NCI-H1930 (cell line): ENCODE measurements at places on chromosomes 2 and 18.

- no peak for DNase-seq
Observed at GRCh38 chr2:60577682-60578283, 24.3 kb upstream of the BCL11A start.

DNA sequence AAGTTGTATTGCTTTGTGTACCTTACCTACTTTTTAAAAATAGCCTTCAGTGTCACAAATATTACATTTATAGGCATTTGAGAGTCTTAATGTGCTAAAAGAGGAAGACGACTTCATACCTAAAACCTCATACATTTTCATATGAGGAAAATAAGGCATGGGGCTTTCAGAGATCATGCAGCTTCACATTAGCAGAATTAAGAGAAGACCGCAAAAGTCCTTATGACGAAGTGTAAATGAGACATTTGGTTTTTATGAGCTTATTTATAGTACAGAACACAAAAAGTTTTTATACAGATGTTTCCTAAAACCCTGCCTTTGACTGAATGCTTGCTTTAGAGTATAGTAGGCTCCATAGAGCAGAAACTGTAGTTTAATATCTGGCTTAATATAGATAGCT, 10.1 kb upstream of the CCDC138 start:
- DNase-seq, result no peak

GRCh38 chr2:230671117-230671516, 41.5 kb upstream of the CAB39 start:
- no peak for DNase-seq

DNA sequence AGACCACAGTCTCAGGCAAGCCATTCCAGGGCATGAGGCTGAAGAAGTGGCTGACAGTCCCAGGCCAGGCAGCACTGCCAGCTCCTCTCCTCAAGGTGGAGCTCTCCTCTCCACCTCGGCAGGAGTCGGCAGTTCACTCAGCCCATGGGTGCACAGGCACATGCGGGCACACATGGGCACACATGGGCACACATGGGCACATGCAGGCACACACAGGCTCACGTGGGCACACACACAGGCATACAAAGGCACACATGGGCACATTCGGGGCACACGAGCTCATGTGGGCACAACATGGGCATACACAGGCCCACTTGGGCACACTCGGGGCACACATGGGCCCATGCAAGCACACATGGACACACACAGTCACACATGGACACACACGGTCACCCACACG, 65.3 kb upstream of the TAF1B start:
- DNase-seq, result no peak

DNA sequence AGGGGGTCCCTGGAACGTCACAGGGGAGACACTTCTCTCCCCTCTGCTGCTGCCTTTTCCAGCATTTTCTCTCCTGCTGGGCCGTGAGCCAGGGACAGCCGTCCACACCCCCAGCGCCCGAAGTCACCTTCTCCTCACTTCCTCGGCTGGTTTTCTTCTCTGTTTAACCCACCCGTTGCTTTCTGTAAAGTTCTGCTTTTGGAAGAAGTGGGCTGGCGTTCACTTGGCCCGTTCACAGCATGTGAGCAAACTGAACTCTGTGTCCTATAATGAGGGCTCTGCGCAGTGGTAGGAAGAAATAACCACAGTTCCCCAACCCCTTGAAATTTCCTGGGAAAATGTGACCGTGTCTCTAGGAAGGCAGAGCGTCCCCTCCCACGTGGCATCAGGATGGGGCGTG, 187.0 kb upstream of the HDAC4 start:
- no peak for DNase-seq

DNA sequence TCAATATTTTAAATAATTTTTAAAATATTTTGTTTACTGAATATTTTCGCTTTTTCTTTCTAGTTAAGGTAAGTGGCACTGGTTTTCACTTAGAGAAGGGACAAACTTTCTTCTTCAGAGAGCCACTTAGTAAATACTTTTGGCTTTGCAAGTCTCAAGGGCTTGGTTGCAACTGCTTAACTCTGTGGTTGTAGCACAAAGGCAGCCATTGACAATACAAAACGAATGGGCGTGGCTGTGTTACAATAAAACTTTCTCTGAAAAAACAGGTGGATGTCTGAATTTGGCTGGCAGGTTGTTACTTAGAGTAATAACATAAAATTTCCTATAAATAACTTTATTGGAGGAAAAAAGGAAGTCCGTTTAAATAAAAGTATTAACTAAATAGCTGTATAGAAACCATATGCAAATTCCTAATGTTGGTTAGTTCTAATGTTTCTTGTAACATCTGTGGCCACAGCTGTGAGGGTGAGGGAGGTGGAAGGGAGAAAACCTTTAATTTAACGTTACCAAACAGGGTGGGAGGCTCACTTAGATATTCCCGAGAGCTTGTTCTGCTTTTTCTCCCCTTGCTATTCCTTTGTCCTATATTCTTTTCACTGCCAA, 62.4 kb upstream of the TNP1 start:
- DNase-seq, result no peak

DNA sequence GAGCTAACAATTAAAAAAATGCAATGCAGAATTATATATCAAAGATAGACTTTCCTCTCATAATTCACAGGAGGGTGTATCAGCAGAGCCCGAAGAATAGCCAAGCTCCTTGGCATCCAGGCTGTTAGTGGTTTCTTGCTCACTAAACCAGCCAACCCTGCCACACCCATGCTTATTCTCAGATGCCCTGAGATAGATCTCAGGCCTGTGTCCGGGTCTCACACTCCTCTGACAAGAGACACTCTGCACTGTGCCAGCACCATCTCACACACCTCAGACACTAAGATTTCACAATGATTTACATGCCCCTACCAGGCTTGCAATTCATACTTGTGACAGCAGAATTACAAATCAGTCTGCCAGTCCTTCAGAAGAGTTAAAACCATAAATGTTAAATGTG, 64.5 kb downstream of the OSBPL1A start:
- no peak for DNase-seq

DNA sequence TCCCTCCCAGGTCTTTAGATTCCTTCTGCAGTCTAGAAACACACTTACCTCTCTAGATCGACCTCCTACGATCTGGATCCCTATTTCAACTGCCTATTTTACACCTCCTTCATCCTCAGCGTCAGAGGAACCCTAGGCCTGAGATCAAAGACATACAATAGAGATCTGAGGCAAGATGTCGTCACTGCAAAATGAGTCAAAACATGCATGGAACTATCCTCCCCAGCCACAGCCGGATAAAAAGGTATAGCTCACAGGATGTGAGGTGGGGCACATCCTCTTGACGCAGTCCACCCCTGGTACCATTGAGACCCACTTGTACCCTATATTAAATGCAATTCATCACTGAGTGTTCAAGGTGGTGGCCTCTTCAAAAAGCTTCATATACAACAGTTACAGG, 63.7 kb upstream of the DNAJC10 start:
- no peak for DNase-seq

- DNase-seq, result no peak
Observed at GRCh38 chr2:184734338-184734737, 136.0 kb downstream of the ZNF804A start.

GRCh38 chr2:229903037-229903436, 18.8 kb downstream of the TRIP12 start:
- no peak for DNase-seq

DNA sequence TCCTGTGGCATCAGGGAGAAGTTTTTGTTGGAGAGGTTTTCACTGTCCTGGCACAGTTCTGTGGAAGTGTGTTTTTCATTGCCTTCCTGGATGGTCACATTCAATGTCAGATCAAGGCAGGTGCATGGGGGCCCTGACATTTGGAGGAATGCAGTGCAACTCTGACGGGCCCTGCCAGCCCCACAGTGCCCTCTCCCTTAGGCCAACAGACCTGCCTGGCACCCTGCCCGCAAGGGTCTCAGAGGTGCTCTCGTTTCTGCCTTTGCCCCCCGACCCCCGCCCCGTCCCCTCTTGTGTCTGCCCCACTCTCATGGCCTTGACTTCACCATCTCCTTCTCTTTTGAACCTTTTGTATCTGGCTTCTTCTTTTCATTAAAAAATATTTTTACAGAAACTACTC, 257.2 kb upstream of the HDAC4 start:
- no peak for DNase-seq

DNA sequence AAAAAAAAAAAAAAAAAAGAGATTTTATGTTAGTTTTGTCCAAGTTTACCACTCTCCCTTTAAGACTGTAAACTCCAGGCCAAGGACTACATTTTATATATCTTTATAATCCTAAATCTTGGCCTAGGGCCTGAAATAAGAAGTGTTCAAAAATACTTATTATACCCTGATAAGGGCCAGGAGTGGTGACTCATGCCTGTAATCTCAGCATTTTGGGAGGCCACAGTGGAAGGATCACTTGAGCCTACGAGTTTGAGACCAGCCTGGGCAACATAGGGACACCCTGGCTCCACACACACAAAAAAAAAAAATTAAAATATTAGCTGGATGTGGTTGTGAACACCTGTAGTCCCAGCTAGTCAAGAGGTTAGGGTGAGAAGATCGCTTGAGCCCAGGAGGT, 12.7 kb downstream of the TRIP12 start:
- no peak for DNase-seq

DNA sequence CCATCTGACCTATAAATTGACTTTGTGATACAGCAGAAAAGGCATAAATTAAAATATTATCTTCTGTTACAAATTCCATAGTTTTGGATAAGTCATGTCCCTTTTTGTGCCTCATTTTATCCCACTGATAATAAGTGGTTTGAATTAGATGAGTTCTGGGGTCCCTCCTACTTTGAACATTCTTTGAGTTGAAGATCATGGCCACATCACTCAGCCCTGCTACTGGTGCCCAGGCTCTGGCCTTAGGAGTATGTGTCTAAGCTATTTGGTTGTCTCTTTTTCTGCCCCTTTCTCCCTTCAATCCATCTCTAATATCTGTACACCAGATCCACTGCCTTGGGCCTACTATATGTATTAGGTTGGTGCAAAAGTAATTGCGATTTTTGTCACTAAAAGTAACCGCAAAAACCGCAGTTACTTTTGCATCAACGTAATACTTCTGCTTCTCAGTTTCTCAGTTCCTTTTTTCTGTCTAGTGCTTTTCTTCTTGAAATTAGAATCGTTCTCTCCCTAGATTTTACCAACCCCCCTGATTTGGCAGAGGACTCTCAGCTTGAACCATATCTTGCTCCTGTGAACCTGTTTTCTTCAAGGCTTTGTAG, 362.5 kb upstream of the TNP1 start:
- DNase-seq, result no peak

- DNase-seq, result no peak
Observed at GRCh38 chr2:120550282-120550681, 185.4 kb upstream of the GLI2 start.

DNA sequence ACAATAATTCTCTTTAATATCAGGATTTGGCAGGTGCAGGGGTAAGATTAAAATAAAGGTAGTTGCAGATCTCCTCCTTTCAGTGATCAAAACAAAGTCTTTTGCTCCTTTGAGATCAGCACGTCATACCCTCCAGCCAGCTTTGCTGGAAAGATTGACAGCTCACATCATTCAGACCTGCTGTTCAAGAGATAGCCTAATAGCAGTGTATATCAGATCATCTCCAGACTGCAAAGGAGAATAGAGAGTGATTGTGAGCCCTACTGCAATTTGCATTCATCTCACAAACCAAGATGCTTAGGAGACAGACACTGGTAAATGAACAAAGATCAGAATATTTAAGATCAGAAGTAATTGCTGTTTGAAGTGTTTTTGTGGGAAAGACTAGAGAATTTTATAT, 135.8 kb upstream of the DSEL start:
- no peak for DNase-seq

GRCh38 chr2:209441541-209441940, 17.7 kb downstream of the MAP2 start:
- no peak for DNase-seq

- DNase-seq, result no peak
Observed at GRCh38 chr2:10717628-10718027, 3.8 kb upstream of the ATP6V1C2 start.

- DNase-seq, result no peak
Observed at GRCh38 chr2:45681675-45682074, 30.2 kb downstream of the PRKCE start.

DNA sequence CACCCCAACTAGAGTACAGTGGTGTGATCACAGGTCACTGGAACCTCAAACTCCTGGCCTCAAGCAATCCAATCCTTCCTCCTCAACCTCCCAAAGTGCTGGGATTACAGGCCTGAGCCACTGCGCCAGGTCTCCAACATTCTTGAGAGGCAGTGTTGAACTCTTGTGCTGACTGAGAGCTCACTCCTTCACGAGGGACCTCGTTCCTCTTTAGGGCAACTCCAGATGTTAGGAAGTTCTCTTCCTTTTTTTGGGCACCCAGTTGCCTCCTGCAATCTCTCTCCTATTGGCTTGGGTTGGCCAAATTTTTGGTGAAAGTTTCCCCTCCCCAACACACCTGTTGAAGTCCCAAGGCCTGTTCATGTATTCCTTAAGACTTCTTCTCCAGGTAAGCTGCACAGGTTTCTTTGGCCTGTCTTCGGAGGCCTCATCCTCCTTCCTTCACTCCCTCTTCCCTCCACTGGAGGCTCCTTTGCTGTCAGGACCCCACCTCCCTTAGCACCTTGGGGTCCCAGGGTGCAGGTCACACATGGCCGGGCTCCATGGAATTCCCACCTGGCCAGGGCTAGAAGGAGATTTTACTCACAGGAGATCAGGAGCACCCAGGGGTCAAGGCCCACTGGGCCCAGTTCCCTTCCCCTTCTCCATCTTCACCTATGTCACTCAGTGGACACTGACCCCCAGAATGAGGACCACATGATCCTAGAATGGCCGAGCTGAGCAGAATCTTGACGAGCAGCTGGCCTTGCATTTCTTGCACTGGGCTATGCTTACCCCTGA, 94.6 kb upstream of the SMAD2 start:
- DNase-seq, result no peak

DNA sequence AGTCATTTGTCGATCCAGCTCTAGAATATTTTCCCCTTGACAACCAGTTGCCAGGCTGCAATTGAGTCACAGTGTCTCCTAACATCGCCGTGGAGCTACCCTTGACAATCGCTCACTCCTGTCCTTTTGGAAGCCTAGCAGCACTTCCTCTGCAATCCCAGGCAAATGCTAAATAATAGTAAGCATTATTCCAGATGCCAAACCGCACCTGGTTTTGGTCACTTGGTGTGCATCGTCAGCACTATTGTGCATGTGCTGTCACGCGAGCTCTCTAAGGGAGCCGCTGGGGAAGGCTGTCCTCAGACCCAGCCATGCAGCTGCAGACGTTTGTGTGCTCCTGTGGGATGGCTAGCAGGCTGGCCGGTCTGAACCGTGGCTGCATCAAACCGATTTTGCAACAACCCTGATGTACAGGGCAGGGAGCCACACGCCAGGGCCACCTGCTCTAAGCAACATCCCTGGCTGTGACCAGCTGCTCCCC, 549.5 kb upstream of the ID2 start:
- DNase-seq, result no peak

- DNase-seq, result no peak
Observed at GRCh38 chr2:39516347-39517101, 79.4 kb upstream of the MAP4K3 start.
